ENCODE measurements at places on chromosomes 6 and 20.

DNA sequence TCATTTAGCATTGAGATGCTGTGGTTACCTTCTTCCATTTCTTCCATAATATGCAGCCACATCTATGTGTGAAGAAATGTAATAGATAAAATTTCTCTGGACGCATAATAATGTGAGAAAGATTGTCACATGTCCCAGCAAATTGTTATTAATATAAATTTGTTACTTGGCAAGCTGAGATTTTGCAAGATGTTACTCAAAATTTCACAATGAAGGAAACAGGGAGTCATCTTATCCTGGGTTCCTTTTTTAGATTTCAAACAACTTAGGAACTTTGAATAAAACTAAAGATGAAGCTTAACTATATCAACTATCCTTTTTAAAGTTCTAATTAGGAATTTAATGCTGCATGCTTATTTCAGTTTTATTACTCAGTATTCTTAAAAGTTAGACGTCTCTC is 3.6 kb downstream of the ESR1 start:
- no peak for DNase-seq

DNA sequence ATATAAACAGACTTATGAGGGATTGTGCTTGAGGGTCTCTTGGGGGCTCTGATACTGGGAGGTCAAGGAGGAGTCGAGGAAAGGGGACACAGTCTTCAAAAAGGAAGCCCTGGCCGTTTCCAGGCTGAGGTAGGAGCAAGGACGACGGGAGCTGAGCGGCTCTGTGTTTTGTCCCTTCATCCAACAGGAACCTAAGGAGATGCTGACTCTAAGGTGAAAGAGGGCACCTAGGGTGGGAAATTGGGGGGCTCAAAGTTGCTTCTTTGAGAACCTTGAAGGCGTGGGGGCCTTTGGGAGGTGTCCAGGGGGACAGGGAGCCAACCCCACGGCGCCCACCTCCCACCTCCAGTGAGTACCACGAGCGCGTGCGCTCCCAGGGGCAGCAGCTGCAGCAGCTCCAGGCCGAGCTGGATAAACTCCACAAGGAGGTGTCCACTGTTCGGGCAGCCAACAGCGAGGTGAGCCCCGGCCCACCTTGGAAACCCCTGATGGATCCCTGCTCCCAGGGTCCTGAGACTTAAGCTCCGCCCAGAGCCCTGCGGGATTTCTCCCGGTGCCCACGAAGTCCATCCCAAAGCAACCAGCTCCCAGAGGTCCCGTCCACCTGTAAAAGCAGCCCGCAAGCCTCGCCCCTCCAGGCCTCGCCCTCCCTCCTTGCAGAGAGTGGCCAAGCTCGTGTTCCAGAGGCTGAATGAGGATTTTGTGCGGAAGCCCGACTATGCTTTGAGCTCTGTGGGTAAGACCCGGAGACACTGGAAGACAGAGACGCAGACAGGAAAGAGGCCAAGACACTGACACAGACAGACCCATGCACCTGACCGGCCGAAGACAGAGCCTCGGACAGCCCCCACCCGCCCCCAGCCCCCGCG is 2.9 kb downstream of the SPAG4 start:
- peak; percentile 21 for DNase-seq

- DNase-seq, result no peak
Measured at GRCh38 chr20:34711813-34712430, 7.8 kb downstream of the TP53INP2 start.

DNA sequence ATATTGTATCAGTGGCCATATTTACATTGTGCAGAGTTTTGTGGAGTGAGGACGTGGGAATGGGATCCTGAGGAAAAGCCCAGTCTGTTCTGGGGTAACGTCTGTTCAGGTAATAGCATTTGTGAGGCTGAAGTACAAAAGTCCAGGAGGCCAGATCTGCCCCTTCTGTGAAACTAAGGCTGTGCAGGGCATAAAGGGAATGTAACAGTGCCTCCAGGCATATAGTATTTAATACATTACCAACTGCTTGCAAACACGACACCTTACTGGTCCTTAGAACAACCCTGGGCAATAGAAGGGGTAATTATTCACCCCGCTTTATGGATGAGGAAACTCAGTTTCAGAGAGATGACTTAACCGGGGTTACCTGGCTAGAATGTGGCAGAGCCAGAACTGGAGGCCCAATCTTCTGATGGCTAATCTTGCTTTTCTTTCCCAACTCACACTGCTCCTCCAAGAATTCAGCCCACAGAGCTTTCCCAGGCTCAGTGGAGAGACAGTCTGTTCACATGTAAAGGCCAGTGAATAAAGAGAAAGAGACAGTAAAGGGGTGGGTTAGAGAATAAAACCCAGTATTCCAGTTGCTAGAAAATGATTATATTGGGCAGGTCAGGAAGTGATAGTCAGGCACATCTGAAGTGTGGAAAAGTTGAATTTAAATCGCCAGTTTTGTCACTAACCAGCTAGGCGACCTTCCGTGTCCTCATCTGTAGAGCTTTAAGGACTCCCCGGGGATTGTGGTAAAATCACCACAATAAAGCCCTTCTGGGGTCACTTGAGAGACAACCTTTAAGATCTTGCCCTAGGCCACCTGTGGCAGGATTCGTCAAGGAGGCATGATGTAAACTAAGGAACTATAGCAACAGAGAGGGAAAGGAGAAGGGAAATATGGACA is 280.7 kb upstream of the CITED2 start:
- DNase-seq, result no peak

DNA sequence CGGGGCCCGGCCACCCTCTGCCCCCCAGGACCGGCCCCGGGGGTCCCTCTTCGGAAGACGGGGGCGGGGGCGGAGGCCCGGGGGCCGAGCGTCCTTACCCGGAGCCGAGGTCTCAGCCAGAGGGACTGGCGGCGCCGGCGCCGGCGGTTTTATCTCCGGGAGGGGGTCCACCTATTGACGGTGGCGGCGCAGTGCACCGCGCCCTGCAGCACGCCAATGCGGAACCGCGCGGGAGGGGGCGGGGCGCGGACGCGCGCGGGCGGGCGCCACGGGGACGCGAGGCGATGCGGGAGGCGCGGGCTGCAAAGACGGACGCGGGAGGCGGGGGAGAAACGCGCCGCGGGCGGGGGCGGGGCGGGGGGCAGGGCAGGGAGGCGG is at the start of gene EEF1A2:
Gene EEF1A2 (minus strand): TSS at position 124 of the 378 bp plus-strand sequence. CDS start 1,320 bp downstream, outside the sequence.
- DNase-seq, result peak; percentile 64

- DNase-seq, result no peak
Measured at GRCh38 chr6:106763361-106763760, 134.0 kb downstream of the QRSL1 start.

Measured in NCI-H1930 (cell line).